ENCODE measurements at places on chromosomes 2 and 18.

DNA sequence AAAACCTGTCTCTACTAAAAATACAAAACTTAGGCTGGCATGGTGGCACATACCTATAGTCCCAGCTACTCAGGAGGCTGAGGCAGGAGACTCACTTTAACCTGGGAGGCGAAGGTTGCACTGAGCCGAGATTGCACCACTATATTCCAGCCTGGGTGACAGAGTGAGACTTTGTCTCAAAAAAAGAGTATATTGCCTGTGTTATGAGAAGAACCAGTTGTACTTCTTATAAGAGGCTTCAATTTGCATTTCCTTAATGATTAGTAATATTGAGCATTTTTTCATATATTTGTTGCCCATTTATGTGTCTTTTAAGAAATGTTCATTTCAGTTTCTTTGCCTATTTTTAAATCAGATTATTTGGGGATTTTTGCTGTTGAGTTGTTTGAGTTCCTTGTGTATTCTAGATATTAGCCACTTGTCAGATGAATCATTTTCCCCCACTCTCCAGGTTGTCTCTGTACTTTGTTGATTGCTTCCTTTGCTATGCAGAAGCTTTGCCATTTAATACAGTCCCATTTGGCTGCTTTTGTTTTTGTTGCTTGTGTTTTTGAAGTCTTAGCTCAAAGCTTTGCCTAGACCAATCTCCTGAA is 75.8 kb upstream of the LRPPRC start:
- DNase-seq: no peak

DNA sequence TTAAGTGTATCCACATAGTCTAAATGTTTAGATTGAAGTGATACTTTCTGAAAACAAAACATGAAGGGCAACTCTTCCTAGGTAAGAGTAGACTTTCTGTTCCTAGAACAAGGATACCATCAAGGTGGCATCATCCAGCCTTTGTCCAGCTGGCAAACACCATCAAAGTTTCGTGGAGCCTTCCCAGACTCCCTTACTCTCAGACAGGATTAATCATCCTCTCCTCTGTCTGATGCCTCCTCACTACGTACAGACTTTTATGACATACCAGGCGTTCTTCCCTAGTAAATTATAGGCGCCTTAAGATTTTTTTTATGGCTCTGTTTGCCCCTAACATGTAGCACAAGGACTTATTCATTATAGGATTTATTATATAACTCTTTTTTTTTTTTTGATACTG is 29.4 kb upstream of the ASNSD1 start:
- DNase-seq: no peak

- DNase-seq: no peak
Observed at GRCh38 chr2:225670111-225670974, 270.8 kb downstream of the NYAP2 start.

- no peak for DNase-seq
Observed at GRCh38 chr18:44708451-44709083, 27.9 kb downstream of the SETBP1 start.

Measured in activated CD4-positive, alpha-beta T cell treated with anti-CD3 and anti-CD28 coated beads, Interleukin-2, amount 50 U/mL, for 4 hours (primary cell).